ENCODE measurements at places on chromosomes 1 and 21.

DNA sequence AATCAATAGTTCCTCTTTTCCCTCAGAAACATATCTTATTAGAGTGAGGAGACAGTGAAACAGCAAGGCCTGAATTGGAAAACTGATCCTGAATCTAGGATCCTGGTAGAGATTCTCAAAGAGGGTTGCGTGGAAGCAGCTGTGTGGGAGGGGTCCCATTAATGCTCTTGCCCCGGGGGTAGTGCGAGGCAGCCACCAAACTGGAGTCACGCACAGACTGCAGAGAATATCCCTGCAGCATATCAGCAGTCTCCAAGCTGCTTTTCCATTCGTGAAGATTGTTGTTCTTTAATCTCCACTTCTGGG is 150.1 kb downstream of the DISC1 start:
- DNase-seq, result no peak

DNA sequence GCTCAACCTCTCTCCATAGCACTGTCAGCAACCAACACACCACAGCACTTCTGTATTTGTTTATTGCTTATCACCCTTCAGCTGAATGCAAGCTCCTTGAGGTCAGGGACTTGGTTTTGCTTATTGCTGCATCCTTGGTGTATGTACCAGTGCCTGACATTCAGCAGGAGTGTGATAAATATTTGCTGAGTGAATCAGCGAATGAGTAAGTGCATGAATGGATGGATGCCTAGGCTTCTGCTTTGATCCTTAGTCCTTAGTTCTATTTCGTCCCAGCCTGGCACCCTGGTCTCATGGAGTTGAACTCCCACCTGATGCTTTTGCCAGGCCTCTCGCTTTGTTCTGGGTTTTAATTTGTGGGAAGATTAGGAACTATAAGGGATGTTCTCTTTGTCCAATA is 88.2 kb downstream of the ZSCAN20 start:
- no peak for DNase-seq

- DNase-seq, result no peak
Measured at GRCh38 chr1:220882061-220882891, 3.0 kb downstream of the HLX start.

DNA sequence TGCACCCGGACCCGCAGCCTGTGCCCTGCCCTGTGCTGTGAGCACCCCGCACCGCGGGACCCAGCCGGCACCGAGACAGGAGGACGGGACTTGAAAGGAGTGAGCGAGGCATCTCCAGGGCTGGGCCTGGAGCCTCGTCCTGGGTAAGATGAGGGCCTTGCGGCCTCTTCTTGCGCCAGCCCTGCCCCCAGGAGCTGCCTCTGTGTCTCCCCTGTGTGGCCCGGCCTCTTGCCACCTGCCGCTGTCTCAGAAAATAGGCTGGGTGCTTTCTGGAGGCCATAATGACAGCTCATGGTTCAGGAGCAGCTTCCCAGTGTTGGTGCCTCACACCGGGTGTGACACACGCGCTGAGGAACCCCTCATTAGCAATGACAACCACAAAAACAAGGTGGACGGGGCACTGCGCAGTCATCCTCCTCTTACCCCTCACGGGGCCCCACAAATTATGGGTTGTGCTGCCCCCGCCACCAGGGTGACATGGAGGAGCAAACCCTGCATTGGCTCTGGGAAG is 161.5 kb upstream of the C1orf174 start:
- no peak for DNase-seq

DNA sequence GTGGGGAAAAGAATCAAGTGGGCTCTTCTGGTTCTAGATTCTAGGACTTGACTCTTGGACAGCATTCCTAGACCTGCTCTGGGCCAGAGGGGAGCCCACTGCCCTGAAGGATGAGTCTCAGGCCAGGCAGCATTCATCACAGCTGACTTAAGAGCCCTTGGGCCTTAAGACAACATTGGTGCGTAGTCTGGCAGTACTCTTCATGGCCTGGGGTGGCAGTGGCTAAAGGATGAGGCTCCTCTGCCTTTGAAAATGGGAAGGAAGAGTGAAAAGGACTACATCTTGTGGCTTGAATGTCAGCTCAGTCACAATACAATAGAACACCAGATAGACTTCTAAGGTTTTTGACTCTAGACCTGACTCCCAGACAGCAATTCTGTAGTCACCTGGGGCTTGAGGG is 1415.1 kb upstream of the PRMT6 start:
- DNase-seq, result no peak

DNA sequence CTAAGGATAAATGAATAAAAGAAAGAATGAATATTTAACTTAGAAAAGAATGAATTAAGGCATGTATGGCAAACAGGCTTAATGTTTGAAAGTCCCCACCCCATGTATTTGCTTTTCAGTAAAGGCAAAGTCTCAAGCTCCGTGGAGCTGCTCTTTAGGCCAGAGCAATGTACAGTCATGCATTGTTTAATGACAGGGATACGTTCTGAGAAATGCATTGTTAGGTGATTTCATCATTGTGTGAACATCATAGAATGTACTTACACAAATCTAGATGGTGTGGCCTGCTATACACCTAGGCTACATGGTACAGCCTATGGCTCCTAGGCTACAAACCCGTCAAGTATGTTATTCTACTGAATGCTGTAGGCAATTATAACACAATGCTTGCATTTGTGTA is 51.6 kb upstream of the SPATA6 start:
- DNase-seq, result no peak

- DNase-seq, result no peak
Measured at GRCh38 chr1:65176591-65176990, 28.6 kb downstream of the AK4 start.

- DNase-seq, result no peak
Measured at GRCh38 chr1:7002728-7003127, 217.5 kb downstream of the CAMTA1 start.

- no peak for DNase-seq
Measured at GRCh38 chr1:51299981-51300670, 30.2 kb downstream of the TTC39A start.

- DNase-seq, result no peak
Measured at GRCh38 chr1:215660259-215660658, 93.2 kb downstream of the KCTD3 start.

DNA sequence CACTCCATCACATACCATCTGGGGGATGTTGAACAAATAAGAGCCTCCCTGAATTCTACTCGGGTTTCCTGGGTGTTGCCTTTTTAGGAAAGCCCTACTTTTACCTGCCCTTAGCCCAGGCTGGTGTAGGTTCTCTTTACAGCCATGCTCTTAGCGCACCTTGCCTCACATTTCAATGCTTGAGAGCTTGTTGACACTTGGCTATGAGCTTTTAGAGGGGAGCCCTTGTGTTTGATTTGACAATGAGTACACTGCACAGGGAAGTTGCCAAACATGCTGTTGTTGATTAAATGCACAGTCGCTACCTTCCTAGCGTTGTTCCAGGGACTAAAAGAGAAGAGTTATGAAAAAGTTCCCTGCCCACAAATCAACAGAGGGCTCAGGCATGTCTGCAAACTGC is 103.8 kb downstream of the TRABD2B start:
- no peak for DNase-seq

DNA sequence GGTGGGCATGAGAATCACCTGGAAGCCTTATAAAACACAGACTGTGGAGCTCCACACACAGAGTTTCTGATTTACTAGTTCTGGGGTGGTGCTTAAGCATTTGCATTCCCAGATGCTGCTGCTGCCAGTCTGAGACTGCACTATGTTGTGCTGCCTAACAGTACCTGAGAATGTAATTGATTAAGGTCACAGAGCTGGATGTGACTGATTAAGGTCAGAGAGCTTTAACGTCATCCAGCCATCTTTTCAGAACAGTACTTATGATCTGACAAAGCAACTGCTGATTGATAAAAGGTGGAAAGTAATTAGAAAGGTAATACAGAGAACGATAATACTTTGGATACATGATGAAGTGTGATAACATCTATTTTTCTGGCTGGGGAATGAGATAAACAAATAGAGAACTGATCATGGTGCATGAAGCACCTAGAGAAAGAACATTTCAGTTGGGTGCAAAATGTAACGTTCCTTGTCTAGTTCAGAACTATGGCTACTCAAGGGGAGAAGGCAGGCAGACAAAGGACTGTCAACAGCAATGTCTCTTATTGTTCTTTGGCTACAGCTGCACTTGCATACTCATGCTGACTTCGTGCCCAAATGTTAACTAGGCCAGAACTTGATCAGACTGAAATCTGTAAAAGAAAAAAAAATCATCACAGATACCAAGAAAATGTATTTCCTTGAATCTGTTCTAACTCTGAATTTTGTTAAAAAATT is 3.7 kb upstream of the UCK2 start:
- DNase-seq, result no peak

GRCh38 chr1:99370476-99370875 is 106.2 kb downstream of the PLPPR4 start:
- DNase-seq, result no peak

DNA sequence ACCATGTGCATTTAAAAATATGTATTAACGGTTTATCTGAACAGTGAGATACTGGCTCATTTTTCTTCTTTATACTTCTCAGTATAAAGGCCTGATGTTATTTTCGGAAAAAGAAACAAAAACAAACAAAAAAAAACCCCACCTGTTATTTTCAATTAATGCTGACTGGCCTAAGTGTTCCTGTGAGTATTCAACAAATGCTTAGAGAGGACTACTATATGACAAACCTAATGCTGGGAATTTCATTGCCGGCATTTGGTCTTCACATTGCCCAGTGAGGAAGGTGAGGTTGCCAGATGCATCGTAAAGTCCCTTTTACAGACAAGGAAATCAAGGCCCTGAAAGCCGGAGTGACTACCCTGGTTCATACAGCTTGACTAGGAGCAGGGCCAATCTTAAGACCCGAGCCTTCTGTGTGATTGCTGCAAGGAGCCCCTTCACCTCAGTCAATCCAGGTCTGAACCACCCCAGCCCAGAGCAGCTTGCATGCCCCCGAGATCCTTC is 599 bp downstream of the MRPL24 start:
- no peak for DNase-seq

GRCh38 chr1:163528710-163529348 is 207.1 kb downstream of the NUF2 start:
- peak; percentile 64 for DNase-seq

DNA sequence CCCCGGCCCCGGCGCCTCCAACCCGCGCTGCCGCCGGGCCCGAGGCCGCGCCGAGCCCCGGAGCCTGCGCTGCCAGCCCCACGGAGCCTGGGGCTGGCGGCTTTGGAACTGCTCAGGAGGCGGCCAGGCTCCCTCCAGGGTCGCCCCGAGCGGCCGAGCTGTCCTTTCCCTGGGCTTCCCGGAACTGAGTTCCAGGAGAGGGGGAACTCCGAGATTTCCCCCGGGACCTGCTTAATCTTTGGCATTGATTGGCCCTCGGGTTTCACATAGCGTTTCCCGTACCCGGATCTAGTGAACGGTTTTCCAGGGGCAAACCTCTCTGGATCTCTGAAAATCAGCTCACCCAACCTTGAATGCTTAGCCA is 504 bp downstream of the H6PD start:
- DNase-seq, result peak; percentile 10

DNA sequence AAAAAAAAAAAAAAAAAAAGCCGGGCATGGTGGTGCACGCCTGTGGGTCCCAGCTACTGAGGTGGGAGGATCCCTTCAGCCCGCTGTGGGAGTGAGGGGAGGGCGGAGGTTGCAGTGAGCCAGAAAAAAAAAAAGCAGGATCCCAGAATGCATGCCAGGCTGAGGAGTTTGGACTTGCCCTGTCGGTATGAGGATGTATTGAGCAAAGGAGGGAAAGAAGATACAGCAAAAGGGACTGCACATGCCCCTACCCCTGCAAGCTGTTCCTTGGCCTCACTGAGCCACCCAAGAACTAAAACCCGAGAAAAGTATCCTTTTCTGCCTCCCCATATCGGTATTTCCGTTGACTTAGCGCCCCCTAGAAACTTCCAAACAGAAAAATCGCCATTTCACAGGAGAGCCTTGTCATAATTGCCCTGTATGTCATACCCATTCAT is 1.3 kb upstream of the GPATCH4 start:
- no peak for DNase-seq

- DNase-seq, result no peak
Measured at GRCh38 chr1:232287676-232288569, 342.0 kb downstream of the SIPA1L2 start.

GRCh38 chr1:45103534-45103933 is 91.5 kb downstream of the UROD start:
- DNase-seq, result no peak

- DNase-seq, result no peak
Measured at GRCh38 chr1:46769028-46769740, 29.7 kb upstream of the CYP4B1 start.

GRCh38 chr1:210907251-210907805 is 226.6 kb downstream of the KCNH1 start:
- DNase-seq, result no peak

DNA sequence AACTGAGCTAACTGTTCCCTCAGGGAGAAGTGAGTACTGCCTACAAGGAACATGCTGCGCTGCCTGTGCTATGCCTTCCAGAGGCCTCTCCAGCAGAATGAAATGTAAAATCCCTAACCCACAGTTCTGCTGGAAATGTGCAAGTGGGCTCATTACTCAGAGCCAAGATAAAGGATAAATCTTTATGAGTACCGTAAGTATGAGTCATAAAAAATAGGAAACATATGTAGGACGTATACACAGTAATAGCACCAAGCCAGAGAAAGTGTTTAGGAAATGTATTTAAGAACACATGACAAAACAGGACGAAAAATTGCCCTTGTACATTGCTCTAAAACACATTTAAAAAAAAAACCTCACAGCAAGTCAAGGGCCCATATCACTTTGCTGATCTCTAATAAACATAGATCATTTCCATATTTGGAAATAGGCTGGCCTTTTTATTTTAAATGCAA is 104.6 kb downstream of the TGFBR3 start:
- no peak for DNase-seq

DNA sequence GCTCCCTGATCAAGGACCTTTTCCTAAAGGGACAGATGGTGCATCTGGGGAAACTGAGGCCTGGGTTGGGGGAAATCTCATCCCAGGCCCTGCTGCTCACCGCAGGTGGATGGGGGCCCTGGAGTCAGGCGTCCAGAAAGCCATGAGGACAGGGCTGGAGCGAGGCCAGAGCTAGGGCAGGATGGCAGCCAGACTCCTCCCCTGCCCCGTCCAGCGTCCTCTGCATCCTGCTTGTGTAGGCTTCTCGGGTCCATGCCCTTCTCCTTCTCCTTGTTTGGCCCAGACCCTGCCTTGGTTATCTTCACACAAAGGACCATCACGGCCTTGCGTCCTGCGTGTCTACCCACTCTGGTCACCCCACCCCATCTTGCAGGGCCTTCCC is 43.0 kb downstream of the TRIM11 start:
- DNase-seq, result no peak

- peak; percentile 26 for DNase-seq
Measured at GRCh38 chr21:37257967-37258877, 8.9 kb downstream of the VPS26C start.

DNA sequence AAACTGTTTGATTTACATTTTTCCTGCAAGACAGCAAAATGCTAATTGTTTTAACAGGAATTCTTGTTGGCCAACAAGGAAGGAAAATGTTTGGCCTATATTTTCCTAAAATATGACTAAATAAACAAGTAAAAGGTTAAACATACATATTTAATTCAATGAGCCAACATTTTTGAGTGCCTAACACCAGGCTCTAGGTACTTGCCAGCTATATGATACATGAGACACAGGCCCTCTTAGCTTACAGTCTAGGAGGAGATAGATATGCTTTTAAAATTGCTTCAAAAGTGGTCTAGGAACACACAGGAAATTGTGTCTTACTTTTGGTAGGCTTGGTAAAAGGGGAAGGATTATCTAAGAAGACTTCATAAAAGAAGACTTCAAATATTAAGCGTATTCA is 50.9 kb downstream of the PIGK start:
- DNase-seq, result no peak

GRCh38 chr1:111803951-111804350 is 48.2 kb downstream of the DDX20 start:
- no peak for DNase-seq

- no peak for DNase-seq
Measured at GRCh38 chr1:86718786-86719185, 14.4 kb downstream of the SH3GLB1 start.
